ENCODE measurements at places on chromosomes 7 and 10. TPM values are rescaled to one million over a fixed set of nuclear protein-coding genes. Genes with fewer than 3 reads are reported as not detected.

- DNase-seq: no peak
Observed at GRCh38 chr10:130461631-130462030, 325.4 kb downstream of the GLRX3 start.

- DNase-seq: no peak
Observed at GRCh38 chr7:158544708-158545107, 42.9 kb downstream of the PTPRN2 start.

The TCAF2 gene
- total RNA-seq: 23.0 TPM

The MYOZ1 gene
- total RNA-seq: not detected

DNA sequence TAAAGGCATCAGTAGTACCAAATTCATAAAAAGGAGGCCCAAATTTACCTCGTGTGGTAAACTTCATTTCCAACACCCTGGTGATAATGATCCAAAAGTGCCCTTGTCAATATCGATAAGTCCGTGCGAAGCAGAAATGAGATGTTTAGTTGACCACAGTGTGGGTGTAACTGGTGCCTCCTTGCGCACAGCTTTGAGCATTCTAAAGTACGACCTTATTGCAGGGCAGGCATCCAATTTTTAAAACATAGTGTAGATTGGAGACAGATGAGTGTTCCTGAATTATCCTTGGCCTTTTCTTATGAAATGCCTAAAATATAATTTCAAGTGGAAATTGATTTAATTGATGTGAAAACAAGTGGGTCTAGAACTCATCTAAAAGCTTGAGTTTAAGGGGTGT lies 248.4 kb downstream of the TRIL start:
- no peak for DNase-seq

The C10orf62 gene
- total RNA-seq: 0.12 TPM

- DNase-seq: no peak
Observed at GRCh38 chr10:125756853-125757487, 18.7 kb downstream of the MMP21 start.

GRCh38 chr10:27065084-27065483 lies 35.2 kb downstream of the ANKRD26 start:
- no peak for DNase-seq

GRCh38 chr7:11177793-11178192 lies 204.1 kb downstream of the PHF14 start:
- no peak for DNase-seq

- no peak for DNase-seq
Observed at GRCh38 chr7:67019562-67020390, 23.1 kb downstream of the TYW1 start.

The AKR1C1 gene
- 1,182 TPM for total RNA-seq

The MUC12 gene
- not detected for total RNA-seq

GRCh38 chr10:33215154-33215553 lies 119.3 kb downstream of the NRP1 start:
- no peak for DNase-seq

GRCh38 chr10:4820804-4821401 lies 5.1 kb upstream of the AKR1E2 start:
- DNase-seq: no peak

DNA sequence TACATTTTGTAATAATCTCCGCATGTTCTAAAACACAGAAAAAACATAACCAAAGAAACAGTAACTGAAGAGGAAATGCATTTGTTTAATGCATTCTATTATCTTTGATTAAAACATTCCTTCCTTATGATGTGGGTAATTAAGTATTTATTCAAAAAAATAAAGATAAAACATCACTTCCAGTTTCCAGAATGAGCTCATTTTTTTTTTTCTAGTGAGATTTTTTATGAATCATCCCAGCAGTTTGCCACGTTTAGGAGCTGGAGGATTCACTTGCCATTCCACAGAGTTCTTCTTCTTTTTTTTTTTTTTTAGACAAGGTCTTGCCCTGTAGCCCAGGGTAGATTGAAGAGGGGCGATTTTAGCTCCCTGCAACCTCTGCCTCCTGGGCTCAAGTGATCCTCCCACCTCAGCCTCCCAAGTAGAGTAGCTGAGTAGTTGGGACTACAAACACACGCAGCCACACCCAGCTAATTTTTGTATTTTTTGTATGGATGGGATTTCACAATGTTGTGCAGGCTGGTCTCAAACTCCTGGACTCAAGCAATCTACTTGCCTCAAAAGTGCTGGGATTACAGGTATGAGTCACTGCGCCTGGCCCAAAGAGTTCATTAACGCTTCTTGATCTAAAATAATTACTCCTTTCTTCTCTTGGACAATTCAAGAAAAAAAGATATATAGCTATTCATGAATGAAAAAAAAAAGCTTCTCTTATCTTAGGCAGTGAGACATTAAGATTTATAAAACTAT lies 177.3 kb downstream of the DKK1 start:
- no peak for DNase-seq

DNA sequence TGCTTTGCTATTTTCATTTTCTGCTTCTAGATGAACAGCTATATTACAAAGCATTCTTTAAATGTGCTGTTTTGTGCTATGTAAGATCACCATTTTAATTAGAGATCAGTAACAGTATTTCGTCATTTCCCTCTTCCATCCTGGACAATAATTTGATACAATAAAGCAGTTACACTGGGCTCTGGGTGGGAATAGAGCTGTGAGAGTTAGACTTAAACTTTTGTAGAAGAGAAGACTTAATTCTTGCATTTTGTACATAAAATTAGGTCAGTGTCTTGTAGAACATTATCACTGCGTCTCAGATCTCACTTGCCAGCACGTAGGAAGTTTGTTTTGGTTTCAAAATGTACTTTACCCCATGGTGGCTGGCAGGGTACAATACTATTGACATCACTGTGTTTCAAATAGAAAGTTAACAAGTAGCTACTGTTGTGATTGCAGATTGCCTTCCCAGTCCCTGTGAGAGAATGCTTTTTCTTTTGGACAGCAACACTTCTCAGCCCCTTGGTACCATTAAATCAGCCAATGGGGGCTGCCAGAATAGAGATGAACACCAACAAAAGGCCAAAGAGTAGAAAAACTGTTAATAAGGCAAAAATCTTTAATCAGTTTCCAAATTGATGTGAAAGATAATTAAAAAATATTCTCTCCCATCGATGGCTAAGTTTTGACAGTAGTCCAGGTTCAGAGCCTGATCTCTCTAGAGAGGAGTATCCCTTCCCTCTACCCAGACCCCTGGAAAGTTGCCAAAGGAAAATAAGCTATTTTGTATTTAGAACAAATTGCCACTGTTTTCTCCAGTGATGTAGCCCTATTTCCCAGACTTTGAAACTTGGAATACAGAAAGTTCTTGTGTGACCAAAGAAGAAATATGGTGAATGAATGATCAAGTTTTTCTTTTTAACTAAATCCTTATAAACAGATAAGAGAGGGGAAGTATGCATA lies 35.1 kb downstream of the SMNDC1 start:
- DNase-seq: no peak

The MKI67 gene
- 26.0 TPM for total RNA-seq

- no peak for DNase-seq
Observed at GRCh38 chr10:50322077-50322476, 70.8 kb upstream of the ASAH2 start.

The DKK1 gene
- total RNA-seq: 2.7 TPM

- no peak for DNase-seq
Observed at GRCh38 chr10:120702032-120702431, 149.1 kb upstream of the WDR11 start.

DNA sequence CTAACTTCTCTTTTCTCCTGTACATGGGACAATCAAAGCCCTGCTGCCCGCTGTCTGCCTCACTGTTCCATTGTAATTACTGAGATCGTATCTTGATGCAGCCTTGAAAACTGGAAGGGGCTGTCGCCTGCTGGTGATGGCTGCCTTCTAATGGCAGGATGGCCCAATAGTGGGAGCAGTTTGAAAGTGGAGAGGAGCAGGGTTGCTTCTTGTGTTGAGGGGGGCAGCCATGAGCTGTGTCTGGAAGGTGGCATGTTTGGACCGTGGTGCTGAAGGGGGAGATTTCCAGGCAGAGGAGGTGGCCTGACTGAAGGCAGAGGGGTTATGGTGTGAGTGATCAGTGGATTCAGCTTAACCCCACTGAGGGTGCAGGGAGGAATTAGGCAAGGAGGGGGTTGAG lies 8.1 kb downstream of the WDFY4 start:
- DNase-seq: no peak

DNA sequence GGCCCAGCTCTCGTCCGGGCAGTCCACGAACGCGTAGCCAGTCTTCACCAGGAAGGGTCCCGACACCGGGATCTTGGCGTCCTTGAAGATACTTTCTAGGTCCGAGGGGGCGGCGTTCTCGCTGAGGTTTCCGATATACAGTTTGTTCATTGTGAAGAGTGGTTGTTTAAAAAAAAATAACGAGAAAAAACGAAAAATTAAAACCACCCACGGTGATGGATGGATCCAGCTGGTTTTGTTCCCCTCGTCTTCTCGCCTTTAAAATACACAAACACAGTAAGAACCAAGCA lies 385 bp downstream of the IGF2BP3 start:
- no peak for DNase-seq

DNA sequence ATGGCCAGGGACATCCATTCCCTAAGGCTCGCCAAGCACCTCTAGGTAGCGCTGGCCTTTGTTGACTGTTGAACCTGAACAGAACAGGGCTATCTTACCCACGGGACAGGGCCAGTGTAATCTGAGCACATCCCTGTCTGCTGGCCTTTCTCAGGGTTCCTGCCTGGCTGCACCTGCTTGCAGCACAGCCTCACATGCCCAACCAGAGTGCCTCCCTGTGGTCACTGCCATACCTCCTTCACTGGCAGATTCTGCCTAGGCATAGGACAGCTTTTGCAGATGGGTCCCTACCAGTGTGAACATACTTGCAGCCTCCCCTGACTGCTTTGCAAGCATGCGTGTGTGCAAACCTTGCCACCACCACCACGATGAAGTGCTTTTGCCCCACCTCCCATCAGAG lies 15.8 kb upstream of the LIPN start:
- no peak for DNase-seq

DNA sequence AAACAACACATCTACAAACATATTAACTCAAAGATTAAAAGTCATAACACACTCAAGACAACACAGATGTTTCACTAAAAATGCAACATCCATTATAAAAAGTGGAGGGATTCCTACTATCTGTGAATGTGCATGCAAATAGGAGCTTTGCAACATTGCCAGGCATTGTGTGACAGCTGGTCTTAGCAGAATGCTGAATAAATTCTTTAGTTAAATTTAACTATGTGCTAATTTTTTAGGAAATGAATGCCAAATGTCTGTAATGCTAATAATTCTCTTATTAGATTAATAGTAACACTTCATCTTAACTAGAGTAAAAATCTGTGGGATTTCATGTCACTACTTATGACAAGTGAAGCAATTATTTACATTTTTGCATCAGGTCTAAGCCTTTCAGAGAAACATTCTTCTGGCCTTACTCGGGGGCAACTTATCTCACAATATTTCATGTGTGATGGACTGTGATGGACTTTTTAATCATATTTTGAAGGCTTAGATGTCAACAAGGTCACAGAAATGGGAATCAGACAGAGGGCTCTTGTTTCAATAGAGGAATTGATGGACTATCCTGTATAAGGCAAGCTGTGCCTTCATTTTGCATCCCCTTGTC lies 524.6 kb upstream of the KCND2 start:
- DNase-seq: no peak

The CNPY1 gene
- total RNA-seq: not detected

- no peak for DNase-seq
Observed at GRCh38 chr10:89235073-89235798, 16.3 kb downstream of the LIPA start.

- DNase-seq: no peak
Observed at GRCh38 chr10:44398747-44399658, 14.1 kb upstream of the CXCL12 start.

- no peak for DNase-seq
Observed at GRCh38 chr10:76554478-76554877, 1083.1 kb downstream of the KCNMA1 start.

- no peak for DNase-seq
Observed at GRCh38 chr7:116239434-116239833, 29.1 kb downstream of the TES start.

The IKZF1 gene
- not detected for total RNA-seq

GRCh38 chr7:98399462-98399861 lies 1.4 kb downstream of the BAIAP2L1 start:
- no peak for DNase-seq

The PANK1 gene
- total RNA-seq: 11.2 TPM

The ANKRD22 gene
- total RNA-seq: not detected

The SVOPL gene
- total RNA-seq: not detected

The CYP26C1 gene
- total RNA-seq: 0.23 TPM

- no peak for DNase-seq
Observed at GRCh38 chr10:61142987-61143386, 199.0 kb upstream of the RHOBTB1 start.

GRCh38 chr7:142108728-142109505 lies 2.6 kb upstream of the MGAM2 start:
- no peak for DNase-seq

GRCh38 chr7:613442-614140 lies 93.9 kb upstream of the PDGFA start:
- DNase-seq: no peak

GRCh38 chr7:69708857-69709256 lies 110.6 kb downstream of the AUTS2 start:
- DNase-seq: peak; percentile 15

GRCh38 chr7:90536449-90536848 lies 59.7 kb upstream of the CDK14 start:
- DNase-seq: no peak

DNA sequence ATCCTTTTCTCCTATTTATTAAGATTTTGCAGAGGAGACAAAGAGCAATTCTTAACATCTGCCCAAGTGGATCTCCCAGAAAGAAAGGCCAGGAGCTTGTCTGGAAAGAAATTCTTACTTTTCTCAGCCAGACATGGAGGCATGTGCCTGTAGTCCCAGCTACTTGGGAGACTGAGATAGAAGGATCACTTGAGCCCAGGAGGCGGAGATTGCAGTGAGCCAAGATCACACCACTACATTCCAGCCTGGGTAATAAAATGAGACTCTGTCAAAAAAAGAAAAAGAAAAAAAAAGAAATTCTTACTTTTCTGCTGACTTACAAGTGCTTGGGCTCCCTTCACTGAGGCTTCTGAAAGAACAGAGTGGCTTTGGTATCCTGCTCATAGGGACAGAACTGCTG lies 2.4 kb upstream of the CYP3A43 start:
- no peak for DNase-seq

DNA sequence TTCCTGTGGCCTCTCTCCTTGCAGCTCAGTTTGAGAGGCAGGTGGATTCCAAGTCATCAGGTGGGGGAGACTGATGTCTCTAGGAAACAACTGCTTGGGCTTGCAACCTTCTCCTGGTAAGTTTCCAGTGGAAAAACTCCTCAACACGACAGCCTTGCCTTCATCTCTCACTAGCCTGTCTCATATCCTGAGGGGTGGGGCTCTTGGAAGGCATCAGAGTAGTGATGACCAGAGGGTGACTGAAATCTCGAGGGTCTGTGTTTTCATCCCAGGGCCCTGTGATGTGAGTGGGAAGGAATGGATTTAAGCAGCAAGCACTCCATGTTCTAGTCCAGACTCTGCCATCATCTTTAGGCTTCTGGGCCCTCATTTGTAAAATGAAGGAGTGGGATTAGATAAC lies 107.0 kb downstream of the NRP1 start:
- no peak for DNase-seq

Data from NCI-H460 (cell line).